Epithelial cell of esophagus (primary cell): ENCODE measurements at places on chromosomes 4 and X.

DNA sequence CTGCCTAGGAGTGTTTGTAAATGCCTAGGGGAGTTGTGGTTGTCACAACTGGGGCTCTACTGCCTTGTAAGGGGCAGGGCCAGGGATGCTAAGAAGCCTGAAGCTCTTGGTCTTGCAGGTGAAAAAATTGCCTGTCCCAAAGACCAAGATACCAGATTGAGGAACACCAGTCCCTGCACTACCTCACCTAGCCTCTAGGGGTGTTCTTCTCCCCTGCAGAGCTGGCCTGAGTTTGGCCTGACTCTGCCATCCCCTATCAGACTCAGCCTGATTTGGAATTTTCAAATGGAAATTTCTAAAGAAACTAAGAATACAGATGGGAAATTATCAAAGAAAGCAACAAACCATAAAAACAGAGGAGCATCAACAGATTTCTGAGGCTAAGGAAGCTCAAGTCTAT, 90.4 kb downstream of the ZC4H2 start:
- peak; percentile 1 for DNase-seq

GRCh38 chrX:129404670-129405008, 118.7 kb downstream of the SMARCA1 start:
- DNase-seq, result no peak

- peak; percentile 30 for DNase-seq
Measured at GRCh38 chr4:111960241-111960667, 185.0 kb upstream of the FAM241A start.

DNA sequence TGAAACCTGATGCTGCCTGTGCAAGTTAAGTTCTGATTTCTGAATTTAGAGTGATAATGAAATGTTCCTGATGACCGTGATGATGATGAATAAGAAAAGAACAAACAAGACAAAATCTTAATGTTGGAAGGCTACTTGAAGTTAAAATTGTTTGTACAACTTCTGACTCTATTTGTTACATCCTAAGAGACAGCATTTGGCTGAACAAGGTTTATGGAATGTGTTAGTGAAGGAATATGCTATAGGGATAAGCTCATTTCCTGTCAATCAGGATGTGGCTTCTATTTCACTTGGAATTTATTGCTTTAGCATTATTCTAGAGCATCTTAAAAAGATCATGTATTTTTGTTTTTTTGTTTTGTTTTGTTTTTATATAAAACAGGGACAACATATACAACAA, 267.5 kb downstream of the FAT4 start:
- peak; percentile 38 for DNase-seq

- peak; percentile 3 for DNase-seq
Measured at GRCh38 chr4:183588169-183588675, 70.8 kb downstream of the RWDD4 start.

DNA sequence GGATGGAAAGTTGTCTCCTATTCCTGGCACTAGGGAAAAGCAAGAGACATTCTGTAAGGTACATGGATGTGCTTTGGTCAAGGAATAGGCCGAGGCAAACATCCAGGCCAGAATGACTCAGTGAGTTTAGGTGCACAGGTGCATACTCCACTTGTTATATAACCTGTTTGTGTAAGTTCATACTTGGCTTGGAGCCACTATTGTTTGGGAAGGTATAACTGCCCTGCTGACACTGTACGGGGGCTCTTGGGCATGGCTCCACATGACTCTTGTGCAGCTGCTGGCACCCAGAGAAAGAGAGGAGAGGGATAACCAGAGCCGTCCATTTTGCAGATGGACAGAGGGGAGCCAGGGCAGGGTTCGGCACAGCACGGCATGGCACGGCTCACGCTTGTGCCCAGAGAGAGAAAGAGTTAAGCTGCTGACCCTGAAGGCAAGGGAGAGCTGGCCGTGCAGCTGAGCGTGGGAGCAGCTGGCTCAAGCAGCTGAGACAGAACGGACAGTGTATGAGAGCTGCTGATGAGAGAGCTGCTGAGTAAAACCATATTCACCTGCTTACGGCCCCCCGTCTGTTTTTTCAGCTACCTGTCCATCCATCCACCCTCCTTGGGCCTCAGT, 98.0 kb downstream of the SLC2A9 start:
- no peak for DNase-seq

GRCh38 chr4:78032446-78032845, 24.7 kb upstream of the FRAS1 start:
- peak; percentile 24 for DNase-seq

GRCh38 chr4:73080789-73081188, 11.3 kb upstream of the COX18 start:
- no peak for DNase-seq

DNA sequence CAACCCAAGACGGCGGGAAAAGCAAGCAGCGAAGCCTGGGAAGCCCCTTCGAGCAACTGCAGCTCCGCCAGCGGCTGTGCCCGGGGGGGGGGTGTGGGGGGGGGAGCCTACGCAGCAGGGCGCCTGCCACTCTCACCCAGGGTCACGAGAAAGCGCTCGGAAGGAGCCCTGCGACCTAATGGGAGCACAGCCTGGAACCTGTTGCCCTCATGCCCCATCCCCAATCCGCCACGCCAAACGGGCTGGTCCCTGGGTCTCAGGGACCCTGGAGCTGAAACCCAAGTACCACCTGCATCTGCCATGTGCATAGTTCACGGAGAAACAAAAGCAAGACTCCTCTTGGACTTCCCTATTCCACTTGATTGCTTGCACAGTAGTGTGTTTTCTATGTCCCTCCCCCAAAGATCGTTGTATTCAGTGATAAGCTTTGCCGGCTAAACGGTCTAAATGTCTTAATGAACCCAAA, 359 bp upstream of the GAB3 start:
- no peak for DNase-seq

GRCh38 chrX:34631479-34632220, 25.4 kb downstream of the TMEM47 start:
- DNase-seq, result no peak

GRCh38 chr4:10747186-10747585, 62.6 kb upstream of the CLNK start:
- DNase-seq, result no peak

- DNase-seq, result no peak
Measured at GRCh38 chr4:155907556-155907955, 4.1 kb downstream of the TDO2 start.

DNA sequence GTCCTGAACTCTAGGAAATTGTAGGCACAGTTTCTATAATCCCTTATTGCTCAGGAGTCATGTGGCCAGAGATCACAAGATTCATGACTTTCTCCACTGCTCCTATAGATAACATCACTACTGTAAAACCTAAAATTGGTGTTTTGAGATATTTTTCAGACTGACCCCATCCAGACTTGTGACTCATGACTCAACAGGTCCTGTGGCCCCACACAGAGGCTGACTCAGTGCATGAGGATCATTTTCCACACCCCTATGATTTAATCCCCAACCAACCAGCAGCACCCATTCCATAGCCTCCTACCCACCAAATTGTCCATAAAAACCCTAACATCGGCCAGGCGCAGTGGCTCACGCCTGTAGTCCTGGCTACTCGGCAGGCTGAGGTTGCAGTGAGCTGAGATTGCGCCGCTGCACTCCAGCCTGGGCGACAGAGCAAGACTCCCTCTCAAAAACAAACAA, 13.2 kb upstream of the XIAP start:
- DNase-seq, result peak; percentile 32

DNA sequence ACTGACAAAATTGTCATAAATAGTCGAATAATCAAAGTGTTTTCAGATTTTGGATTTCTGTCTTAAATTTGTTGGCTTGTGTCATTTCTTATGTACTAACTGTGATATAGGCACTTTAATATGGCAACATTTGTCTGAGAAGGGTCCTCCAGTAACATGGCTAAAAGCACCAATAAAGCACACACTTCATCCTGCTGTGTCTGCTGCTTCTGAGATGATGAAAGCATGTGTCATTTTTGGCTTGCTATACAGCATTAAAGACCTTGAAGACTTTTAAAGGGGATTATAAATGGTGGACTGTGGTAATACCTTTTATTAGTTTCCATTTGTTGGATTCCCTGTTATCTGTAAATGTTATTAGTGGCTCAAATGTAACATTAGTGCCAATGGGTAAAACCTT, 551.8 kb upstream of the GRID2 start:
- no peak for DNase-seq

DNA sequence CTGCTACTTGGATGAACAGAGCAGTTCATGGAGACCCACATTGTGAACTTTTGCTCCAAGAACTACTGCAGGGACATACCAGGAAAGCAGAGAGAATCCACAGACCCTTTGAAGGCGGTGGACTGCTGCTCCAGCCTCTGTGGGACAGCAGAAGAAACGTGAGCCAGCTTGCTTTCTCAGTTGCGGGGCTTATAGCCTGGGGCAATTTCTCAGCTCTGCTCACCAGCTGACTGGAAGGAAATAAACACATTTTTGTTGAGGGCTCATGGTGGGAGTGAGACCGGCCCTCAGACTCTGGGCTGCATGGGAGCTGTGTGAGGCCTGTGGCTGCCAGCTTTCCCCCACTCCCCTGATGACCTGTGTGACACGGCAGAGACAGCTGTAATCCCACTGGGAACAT, 2.6 kb upstream of the ADH1A start:
- DNase-seq, result peak; percentile 1

GRCh38 chr4:147865926-147866325, 134.0 kb downstream of the ARHGAP10 start:
- peak; percentile 45 for DNase-seq
